ENCODE measurements at places on chromosomes 3 and 15.
A peak's percentile ranks its signal among the peaks of the same experiment; 100 is the strongest.

DNA sequence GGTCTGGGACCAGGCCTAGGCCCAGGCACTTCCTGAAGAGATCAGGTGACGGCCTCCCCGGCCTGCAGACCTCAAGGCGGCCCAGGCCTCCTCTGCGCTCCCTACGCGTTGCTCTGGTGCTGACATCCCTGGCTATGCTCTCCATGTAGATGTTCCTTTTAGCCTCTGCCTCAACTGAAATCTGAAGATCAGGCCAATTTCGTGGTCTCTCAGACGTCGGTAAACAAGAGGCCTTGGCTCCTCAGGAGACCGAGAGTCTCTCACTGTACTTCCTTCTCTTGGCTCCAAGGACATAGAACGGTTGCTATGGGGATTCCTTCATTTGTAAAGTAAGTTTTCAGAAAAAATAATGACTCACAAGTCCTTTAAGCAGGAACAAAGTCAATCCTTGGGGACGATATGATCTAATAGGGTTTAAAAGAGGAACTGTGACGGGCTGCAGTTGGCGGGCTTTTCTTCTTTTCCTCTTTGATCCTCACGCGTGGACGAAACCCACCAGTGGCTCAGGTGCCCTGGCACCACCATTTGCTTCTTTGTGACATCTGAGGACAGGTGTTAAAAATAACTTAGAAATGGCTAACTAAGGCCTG, 55.6 kb upstream of the CGNL1 start:
- no peak for DNase-seq

GRCh38 chr3:54122324-54123002, at the start of gene CACNA2D3:
Gene CACNA2D3 (plus strand): TSS chr3:54122552.
- DNase-seq, result no peak

- DNase-seq, result no peak
These were observed 4.0 kb upstream of the NR2F2 start for GRCh38 chr15:96326328-96327154.

DNA sequence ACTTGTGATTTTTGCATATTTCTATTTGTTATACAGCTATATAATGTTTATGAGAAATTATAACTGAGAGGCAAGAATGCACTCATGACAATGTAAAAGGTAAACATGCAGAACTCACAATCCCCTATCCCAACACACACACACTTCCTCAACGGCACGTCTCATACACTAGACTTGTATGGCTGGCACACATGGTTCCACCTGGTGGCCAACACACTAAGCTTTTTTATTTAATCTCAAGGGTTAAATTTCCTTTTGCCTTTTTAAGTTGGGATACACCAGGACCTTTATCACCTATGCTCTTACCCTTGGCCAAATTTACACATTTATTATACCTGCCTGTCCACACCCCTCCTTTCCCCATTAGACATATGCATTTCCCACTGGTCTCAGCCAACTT, 88.6 kb upstream of the PSMD6 start:
- DNase-seq, result no peak

DNA sequence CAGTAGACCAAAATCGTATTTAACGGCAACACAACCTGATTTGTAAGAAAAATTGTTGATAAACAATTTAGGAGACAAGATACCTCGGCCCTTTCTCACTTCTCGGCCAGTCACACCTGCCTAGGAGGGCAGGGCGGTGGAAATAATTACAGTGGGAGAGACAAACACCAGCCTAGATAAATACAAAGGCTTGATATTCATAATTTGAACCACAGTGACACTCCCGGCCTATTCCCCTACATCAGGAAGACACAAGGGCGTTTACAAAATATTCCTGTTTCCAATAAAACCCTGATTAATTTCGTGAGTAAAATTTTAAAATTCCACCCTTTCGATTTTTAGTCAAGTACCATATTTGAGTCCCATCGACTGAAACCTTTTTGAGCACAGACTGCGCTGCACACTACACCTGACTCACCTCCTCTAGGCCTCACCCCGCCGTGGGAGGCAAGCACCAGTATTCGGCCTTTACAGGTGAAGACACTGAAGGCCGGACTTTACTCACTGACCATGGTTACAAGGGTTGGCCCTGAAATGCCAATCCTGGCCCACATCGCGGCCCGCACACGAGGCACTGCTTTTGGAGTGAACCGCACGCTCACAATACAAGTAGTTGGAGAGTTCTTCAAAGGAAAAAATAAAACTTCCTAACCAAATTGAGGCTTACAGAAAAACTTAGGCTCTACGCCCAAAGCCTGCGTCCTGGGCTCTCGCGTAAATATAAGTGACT, 794 bp downstream of the ARPP19 start:
- peak; percentile 24 for DNase-seq

DNA sequence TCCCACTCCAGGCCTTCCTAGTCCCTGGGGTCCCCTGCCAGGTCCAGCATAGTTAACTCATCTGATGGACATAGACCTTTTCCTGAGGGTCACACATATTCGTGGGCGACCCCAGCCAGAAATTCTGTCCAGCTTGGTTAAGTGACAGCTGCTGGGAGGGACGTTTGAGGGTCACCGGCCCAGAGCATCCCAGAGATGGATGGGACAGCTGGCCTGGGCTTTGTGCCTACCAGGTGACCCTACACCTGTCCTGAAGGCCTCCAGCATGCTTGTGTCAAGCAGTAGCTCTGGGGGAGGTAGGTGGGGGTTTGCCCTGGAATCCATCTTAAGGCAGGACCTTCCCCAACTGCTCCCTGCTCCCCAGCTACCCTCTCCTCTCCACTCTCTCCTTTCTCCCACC, 9.1 kb upstream of the DAG1 start:
- DNase-seq, result no peak

DNA sequence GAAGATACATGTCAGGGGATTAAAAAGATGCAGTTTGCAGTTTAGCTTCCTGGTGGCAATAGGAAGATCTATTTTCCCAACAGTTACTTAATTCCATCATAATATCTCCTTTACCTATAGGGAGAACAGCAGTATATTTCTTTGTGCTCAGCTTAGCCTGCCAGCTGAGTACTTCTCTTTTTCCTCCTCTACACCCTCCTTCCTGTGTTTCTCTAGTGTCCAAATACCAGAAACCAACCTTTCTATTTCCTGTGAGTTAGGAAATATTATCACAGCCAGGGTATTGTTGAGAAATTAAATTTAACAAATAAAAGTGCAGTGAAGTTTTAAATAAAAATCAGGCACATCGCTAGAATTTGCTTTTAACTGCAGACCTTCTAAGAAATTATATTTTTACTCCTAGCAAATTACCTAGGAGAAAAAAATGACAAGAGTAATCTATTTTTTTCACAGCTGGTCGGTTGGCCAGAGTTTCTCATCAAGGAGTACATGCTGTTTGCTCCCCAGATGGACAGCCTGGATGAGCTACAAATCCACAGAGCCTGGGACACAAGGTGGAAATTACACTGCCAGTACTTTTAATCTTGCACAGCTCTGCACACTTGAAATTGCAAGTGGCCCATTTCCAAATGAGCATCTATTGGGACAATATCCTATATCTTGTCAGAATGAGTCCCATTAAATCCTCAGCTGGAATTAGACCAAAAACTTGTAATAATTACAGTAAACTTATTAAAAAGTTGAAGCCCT, 185.2 kb upstream of the CFAP20DC start:
- no peak for DNase-seq

- DNase-seq, result no peak
These were observed 75.4 kb downstream of the PFN2 start for GRCh38 chr3:149895339-149895738.

DNA sequence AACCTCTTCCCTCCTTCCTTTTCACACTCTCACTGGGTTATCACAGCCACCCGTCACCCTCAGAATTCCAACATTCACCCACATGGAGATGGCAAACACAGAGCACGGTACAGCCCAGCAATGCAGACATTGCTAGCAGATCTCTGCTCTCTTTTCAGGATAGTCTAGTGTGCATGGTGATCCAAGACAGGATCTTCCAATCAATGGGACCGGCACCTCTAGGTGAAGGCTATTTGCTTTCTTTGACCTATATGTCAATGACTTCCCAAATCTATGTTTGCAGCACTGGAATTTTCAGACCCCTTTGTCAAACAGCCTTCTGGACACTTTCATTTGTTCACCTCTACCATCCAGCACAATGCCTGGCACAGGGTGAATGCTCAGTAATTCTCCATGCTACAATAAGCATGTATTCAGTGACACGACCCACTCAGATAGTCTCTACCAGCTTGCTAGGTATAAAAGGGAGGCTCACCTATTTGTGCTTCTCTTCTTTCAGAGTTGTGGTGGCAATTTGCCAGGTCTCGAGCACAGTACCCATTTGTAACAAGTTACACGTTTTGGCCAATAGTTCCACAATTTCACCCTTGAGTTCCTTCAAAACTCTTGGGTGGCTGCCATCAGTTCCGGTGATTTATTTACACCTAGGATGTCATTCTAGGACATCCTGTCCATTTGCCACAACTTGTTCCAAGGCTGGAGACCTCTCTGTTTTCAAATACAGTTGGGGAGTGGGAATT, 279.1 kb upstream of the ICE2 start:
- DNase-seq, result no peak

DNA sequence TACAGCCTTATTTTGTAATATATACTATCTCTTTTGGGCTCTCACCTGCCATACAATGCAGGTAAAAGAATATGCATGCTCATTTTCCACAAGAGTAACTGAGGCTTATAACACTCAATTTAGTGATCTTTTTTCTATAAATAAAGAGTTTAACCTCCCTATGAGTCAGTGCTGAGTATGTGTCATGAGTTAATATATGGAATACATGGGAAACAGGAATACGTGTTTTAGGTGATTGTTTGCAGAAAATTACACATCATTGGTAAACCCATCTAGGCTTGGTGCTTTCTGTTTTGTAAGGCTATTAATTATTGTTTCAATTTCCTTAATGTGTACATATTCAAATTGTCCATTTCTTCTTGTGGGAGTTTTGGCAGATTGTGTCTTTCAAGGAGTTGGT, 411.3 kb downstream of the GRM7 start:
- no peak for DNase-seq

- no peak for DNase-seq
These were observed 37.9 kb upstream of the MINAR1 start for GRCh38 chr15:79394231-79394630.

GRCh38 chr3:112873632-112874031, 27.0 kb upstream of the CD200R1L start:
- DNase-seq, result no peak

- no peak for DNase-seq
These were observed 51.0 kb upstream of the SLCO2A1 start for GRCh38 chr3:134080761-134081160.

GRCh38 chr3:140349938-140350337, 327.9 kb upstream of the TRIM42 start:
- DNase-seq, result no peak

GRCh38 chr3:43214616-43215015, 71.7 kb upstream of the SNRK start:
- no peak for DNase-seq

DNA sequence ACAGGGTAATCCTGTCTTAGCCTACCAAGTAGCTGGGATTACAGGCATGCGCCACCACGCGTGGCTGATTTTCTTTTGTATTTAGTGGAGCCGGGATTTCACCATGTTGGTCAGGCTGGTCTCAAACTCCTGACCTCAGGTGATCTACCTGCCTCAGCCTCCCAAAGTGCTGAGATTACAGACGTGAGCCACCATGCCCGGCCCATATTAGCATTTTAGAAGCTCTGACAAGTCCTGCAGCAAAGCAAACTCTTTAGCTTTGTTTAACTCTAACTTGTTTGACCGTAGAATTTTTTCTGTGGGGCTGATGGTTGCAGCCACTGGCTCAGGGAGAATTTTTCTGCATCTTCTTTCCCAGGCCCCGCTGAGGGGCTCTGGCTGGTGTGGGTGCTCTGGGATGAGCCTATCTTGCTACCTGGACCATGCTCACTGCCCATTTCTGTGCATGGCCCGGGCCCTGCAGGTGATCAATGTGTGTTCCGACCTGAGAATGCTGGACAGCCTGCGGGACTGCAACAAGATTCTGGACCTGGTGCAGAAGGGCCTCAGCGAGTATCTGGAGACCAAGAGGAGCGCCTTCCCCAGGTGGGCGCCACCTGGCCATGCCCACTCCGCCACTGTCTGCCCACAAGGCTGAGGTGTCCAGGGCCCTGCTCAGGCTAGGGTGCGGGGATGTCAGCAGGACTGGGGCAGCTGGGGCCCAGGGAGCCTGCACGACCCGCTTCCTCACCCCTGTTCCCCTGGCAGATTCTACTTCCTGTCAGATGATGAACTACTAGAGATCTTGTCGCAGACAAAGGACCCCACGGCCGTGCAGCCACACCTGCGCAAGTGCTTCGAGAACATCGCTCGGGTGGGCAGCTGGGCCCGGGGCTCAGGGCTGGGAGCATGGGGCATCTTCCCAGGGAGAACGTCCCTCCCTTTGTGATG, 41.3 kb downstream of the DNAH1 start:
- no peak for DNase-seq

DNA sequence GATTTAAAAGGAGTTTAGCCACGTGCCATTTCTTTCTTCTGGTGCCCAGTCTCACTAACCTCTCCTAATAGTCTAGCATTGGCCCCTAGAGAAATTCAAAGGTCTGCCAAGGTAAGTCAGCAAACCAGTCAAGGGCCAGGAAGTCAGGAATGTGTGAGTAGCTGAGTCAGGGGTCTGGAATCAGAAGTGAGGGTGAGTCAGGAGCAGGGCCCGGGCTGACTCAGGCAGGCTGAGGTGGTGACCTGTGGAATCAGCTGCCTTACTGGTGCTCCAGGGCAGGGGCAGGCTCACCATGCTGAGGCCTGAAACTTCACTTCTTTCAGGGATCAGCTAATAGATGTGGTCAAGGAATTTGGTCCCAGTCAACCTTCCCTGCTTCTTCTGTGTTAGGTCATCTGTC, 105.8 kb upstream of the MYZAP start:
- no peak for DNase-seq

DNA sequence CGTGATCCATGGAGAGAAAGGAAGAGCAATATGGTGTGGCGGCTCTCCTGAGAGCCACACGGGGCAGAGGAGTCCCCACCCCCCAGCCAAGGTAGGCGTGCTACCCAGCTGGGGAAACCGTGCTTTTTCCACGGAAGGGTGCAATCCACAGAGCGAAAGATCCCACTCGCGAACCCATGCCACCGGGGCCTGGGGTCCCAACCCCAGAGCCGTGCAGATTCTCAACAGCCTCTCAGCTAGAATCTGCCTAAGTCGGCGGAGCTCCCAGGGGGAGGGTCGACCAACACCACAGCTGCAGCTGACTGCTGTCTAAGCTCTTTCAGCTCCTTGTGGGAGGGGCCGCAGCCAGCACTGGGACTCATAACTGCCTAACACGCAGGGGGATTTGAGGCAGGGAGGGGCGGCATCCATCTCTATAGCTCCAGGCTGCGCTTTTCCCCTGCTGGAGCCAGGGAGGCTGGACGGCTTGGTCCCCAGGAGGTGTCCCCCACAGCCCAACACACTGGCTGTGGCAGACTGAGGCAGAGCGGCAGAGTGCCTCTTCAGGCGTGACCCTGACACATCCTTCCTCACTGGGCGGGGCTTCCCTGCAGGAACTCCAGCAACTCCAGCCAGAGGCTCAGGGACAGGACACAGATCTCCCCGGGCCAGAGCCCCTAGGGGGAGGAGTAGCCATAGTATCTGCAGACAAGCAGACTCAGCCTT, 107.6 kb upstream of the ZBTB20 start:
- no peak for DNase-seq
